ENCODE measurements at places on chromosomes 5 and 9.
A peak's percentile ranks its signal among the peaks of the same experiment; 100 is the strongest.

- no peak for DNase-seq
Observed at GRCh38 chr9:6702707-6703106, 55.1 kb upstream of the KDM4C start.

DNA sequence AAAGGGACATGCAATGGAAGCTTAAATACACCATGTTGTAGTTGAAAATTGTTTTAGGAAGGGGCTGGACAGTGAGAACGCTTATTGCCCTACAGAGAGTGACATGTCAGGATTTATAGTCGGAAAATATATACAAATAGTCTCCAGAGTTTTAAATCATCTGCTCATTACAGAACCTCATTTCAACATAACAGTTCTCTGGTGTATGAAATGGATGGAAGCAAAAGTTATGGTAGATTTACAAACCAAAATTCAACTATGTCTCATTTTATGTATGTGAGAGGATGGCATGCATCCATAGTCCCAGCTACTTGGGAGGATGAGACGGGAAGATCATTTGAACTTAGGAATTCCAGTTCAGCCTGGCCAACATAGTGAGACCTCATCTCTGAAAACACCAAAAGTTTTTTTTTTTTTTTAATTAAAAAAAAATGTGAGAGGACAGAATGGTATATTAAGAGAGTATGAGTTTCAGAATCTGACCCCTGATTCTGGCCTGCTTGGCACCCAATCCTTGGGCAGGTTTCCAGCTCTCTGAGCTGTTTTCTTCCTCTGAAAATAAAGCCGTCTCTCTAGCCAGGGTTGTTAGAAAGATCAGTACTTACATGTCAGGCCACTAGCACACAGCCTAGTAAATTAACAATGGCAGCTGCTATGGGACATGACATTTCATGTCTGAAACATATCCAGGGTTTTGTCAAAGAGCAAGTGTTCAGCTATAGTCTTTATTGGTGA is 40.1 kb downstream of the IQGAP2 start:
- DNase-seq = no peak

GRCh38 chr9:95457769-95458168 is 59.0 kb downstream of the PTCH1 start:
- DNase-seq = no peak

DNA sequence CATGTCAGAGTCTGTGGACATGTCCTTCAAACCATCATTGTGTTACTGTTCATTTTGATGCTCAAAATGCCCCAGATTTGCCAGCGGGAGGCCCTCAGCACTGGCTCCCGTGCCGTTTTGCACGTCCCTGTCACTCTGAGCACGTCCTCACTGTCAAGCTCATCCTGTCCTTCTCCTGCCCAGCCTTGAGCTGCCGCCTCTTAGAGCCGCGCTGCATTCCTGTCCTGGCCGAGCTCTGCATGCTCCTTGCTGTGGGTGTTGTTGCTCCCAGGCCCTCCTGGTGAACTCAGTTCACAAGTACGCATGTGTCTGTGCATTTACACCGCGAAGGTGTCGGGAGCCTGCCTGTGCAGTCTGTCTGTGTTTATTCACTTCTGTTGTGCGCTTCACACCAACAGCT is 62.2 kb downstream of the WNK2 start:
- DNase-seq = no peak

- DNase-seq = no peak
Observed at GRCh38 chr5:132470010-132470392, 20.6 kb downstream of the IRF1 start.

- DNase-seq = peak; percentile 71
Observed at GRCh38 chr9:97388721-97389238, 23.1 kb upstream of the TDRD7 start.

DNA sequence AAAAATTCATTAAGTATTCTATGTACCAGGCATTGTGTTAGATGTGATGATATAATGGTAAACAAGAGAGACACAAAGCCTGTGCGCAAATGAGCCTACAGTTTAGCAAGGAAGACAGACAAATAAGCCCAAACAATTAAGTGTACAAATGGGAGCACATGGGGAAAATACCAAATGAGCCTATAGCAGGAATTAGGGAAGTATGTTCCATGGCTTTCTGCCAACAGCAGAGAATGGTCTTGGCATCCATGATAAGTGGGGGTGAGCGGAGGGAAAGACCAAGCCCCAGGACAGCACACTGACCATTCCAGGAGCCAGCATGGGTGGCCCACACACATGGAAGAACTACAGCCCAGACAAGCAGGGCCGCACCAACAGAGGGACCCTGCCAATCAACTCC is 369.7 kb downstream of the DEPDC1B start:
- DNase-seq = no peak

GRCh38 chr5:62473209-62473608 is 60.6 kb downstream of the IPO11 start:
- DNase-seq = no peak

DNA sequence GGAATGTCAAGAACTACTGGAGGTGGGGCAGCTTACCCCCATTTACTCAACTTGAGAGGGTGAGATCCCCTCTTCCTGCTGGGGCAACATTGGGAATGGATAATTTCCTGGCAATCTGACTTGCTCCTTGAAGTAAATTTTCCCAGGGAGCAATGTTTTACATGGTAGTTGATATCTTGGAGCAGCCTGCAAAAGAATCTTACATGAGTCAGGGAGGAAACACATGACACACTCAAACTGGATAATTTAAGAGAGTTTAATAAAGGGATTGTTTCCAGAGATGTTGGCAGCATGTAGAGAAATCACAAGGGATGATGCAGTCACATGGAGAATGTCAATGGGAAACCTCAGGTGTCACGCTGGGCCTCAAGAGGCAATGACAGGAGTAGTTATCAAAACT is 212.5 kb downstream of the GAS1 start:
- no peak for DNase-seq

DNA sequence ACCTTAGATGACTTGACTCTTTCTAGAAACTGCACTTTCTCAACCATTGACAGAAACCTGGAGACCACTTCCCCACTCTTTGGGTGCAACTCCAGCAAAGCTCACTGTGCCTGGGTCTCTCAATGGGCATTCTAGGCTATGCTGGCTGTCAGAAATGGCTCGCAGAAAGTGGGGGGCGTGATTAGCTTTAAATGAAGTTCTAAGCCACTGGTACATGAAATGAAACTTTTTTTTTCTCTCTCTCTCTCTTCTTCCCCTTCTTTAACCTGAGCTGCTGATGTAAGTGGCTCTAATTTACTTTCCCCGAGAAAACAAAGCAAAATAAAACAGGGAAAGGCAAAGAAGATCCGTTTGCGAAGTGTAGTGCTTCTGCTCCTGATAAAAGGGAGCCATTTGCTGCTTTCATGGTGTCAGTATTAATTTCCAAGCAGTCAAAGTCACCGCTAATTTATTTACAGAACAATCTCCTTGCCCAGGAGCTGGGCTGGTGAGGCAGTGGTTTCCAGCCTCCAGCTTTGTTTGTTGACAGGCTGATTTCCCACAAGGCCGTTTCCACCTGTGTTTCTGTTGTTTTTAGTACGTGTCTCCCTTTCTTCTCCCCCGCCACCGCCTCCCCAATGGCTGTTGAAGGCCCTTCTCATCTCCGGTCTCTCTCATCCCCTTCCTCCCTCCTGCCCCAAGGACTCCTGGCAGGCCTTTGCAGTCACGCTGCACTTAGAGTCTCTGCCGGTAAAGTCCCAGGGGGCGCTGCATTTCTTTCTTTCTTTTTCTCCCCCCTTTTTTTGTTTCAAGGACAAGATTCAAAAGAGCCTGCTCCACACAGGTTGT is 422.9 kb downstream of the EBF1 start:
- no peak for DNase-seq

Data from AML-193 (cell line).